ENCODE measurements at places on chromosomes 13 and 19.

DNA sequence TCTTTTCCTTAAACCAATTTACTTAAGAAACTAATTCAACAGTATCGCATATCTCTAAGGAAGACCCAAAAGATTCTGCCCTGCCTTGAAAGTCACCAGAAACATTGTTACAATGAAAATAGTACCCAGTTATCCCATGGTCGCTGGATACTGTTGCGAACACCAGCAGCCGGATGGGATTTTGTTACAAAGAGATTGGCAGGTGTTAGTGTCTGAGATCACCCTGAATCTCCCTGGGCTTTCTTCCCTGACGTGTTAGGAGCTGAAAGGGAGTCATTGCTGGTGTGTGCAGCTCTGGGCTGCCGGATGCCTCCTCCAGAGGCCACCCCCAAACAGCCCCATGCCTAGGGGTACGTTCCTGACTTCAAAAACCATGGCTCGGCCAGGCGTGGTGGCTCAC lies 38.2 kb downstream of the PTPRS start:
- DNase-seq = no peak

GRCh38 chr13:98847780-98848179 lies 95.3 kb upstream of the SLC15A1 start:
- no peak for DNase-seq

DNA sequence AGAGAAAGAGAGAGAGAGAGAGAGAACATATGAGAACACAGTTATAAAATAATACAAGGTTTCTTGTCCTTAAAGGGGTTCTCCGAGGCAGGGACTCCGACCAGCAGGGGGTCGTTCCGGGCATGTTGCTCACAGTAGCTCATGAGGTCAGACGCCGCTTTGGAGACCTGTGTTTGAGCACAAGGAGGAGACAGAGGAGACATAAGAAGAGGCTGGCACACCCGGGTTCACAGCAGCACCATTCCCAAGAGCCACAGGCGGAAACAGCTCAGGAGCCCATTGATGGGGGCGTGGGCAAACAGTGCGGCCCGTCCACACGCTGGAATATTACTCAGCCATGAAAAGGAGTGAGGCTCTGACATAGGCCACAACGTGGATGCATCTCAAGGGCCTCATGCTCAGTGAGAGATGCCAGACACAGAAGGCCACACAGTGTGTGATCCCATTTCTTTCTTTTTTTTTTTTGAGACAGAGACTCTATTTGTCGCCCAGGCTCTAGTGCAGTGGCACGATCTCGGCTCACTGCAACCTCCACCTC lies 39.1 kb downstream of the GADD45B start:
- no peak for DNase-seq

DNA sequence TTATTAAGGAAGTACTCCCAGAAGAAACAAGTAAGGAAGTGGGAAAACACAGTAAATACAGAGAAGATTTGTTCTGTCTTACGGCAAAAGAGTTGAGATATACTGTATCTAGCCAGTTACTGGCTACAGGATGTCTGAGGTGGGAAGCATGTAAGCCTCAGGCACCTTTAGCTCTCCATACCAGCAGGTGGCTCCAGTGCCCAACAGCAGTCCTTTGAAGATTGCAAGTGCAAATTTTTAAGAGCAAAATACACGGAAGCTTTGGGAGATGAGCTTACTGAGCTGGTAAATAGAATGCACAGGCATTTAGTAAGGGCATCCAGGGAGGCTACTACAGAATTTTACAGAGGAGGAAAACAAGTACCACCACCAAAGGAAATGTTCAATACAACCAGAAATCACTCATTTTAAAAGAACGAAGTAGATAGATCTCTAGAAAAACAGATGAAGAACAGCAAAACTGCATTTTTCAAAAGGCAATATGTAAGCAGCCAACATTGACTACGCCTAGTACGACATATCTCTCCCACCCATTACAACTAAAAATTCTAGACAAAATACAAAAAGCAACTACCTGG lies 57.9 kb upstream of the VSTM2B start:
- DNase-seq = no peak

DNA sequence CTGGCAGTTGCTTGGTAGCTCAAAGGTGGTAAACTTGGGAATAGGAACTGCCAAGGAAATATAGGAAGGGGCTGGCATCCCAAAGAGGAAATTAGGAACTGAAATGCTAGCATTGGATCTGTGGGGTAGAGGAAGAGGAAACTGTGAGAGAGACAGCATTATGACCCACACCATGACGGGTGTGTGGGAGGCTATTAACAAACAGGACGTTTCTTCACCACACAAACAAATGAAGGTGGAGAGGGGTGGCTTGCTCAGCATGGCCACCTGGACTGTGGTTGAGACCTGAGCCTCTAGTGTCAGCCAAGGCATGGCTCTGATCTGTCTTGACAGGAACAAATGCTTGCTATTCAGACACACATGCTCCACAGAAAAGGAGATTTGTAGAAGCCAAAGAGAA lies 178.2 kb downstream of the B3GLCT start:
- no peak for DNase-seq

Measured in activated B cell treated with CpG ODN at 0.5 μM for 24 hours (primary cell).